ENCODE measurements at places on chromosomes 5 and 9. TPM values are rescaled to one million over a fixed set of nuclear protein-coding genes. Genes with fewer than 3 reads are reported as not detected.

Gene GCNT4
- 0.04 TPM for total RNA-seq

Gene NINJ1
- 24.2 TPM for total RNA-seq

Gene MAMDC2
- 9.0 TPM for total RNA-seq

DNA sequence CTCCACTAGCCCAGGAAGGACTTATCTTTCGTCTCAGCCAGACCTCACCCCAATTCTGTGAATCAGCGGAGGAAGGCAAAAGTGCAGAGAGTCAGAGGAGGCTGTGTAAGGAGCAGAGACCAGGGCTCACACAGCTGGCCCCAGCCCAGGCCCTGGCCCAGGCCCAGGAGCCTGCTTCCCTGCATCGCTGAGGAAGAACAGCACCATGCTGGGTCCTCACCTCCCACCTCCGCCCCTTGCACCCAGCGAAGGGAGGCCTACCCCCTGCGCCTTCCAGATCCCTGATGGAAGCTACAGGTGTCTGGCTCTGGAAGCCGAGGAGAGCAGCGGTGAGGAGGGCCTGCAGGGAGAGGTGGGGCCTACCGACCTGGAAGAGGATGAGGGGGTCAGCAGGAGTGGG lies 22.3 kb upstream of the SYNPO start:
- DNase-seq = no peak

DNA sequence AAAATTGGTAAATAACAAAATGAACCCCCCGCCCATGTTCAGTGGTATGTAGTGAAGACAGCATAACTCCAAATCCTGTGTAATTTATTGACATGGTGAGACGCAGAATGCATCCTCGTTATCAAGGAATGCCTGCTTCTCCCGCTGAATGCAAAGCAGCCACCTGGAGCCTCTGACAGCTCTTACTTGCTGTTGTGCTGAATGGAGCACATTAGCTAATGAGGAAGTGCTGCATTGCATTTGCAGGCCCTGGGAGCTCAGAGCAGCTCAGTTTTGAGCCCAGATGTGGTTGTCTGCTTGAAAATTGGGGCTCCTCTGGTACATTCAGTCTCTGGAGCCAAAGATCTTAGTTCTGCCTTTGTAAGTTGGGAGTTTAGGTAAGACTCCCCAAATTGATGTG lies 28.9 kb downstream of the PLAC8L1 start:
- no peak for DNase-seq

- DNase-seq = peak; percentile 45
These were observed 1485.7 kb upstream of the CDH9 start for GRCh38 chr5:28523888-28524635.

GRCh38 chr5:43233946-43234345 lies 41.9 kb downstream of the NIM1K start:
- DNase-seq = no peak

GRCh38 chr9:71368157-71368556 lies 246.7 kb upstream of the TRPM3 start:
- no peak for DNase-seq

DNA sequence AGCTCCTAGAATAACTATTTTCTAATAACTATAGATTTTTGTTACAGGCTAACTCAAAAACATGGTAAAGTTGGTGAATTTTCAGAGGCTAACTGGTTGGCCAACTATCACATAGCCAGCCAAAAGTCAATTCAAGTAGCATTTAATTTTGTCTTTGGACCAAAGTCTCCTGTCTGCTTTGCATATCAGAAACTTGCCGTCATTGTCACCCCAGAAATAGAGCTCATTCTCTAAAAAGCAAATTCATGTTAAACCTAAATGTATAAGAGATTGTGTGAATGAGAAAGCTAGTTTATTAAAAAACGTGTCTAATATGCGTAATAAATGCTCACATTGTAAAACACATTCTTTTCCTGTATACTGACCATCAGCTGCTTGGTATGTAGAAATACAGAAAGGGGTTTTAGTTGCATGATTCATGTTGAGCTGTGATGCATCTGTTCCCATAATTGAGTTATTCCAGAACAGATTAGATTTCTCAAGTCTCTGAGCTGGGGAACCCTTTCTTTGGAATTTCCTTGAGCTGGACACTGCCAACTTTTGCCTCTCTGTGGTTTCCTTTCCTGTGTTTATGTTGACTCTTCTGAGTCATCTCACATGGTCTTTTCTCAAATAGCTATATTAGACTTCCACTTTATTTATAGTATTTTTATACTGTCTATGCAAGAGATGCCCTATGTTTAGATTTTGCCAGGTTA lies 7.3 kb downstream of the SRFBP1 start:
- DNase-seq = peak; percentile 64

DNA sequence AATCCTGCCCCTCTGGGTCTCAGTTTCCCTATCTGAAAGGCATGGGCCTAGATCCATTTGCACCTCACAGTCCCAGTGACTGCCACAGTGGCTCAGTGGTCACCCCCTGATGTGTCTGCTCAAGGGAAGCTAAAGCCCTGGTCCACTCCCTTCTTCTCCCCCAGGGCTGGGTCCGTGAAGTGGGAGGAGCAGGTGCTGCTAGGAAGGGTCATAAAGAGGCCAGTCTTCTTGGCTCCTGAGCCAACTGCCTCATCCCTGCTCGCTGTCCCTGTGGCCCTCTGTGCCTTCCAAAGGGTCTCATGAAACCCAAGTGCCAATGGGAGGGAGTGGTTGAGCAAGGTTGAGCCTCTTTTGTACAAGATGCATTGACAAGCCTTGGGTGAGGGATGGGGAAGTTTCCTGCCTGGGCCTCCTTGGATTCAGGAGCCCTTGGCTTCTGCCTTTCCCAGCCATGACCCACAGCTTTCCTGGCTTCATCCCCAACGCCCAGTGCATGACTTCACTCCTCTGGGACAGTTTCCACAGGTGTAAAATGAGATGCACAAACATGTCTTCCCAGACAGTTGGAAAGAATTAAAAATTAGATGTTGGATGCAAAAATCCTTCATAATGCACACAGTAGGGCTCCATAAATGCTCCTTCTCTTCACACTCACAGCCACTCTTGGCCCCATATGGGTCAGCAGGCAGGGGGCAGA lies 1.6 kb upstream of the SLC6A7 start:
- no peak for DNase-seq

DNA sequence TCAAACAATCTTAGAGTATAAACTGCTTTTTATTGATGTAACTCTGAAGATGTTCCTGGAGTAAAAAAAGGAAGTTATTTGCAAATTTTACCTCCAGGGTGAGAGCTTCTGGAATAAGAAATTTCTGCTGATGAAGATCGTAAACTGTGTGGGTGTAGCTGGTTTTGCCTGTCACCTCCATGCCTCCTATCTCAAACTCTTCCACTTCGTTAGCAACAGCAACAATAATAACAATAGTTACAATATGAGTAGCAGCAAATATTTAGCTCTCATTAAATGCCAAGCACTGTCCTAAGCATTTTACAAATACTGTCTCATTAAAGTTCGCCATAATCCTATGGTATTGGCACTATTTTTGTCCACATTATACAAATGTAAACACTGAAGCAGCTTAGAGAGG lies 57.9 kb downstream of the GCNT1 start:
- no peak for DNase-seq

DNA sequence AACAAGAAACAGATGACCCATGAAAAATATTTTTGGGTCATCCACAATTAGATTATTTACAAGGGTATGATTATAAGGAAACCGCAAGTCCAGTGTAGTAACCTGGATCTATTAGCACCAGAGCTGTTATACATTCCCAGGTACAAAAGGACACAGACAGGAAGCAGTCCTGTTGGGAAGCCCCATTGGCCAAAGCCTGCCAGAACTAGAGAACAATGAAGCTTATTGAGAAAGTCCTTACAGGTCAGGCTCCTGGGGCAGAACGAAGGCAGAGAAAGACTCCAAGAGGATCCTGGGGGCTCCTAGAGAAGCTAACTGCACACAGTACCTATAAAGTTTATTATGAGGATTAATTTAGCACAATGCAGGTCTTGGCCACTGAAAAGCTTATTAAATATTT lies 169.9 kb downstream of the PARP8 start:
- no peak for DNase-seq

- peak; percentile 38 for DNase-seq
These were observed at the start of gene ADGRD2 for GRCh38 chr9:124450241-124450924. ADGRD2 (plus strand) TSS chr9:124450451; CDS start chr9:124451667, 1,216 bp downstream.

- DNase-seq = no peak
These were observed 8.5 kb upstream of the CTSL start for GRCh38 chr9:87717456-87717855.

- no peak for DNase-seq
These were observed 10.3 kb upstream of the CD180 start for GRCh38 chr5:67206929-67207328.

GRCh38 chr9:114212826-114213225 lies 57.5 kb downstream of the COL27A1 start:
- DNase-seq = no peak

DNA sequence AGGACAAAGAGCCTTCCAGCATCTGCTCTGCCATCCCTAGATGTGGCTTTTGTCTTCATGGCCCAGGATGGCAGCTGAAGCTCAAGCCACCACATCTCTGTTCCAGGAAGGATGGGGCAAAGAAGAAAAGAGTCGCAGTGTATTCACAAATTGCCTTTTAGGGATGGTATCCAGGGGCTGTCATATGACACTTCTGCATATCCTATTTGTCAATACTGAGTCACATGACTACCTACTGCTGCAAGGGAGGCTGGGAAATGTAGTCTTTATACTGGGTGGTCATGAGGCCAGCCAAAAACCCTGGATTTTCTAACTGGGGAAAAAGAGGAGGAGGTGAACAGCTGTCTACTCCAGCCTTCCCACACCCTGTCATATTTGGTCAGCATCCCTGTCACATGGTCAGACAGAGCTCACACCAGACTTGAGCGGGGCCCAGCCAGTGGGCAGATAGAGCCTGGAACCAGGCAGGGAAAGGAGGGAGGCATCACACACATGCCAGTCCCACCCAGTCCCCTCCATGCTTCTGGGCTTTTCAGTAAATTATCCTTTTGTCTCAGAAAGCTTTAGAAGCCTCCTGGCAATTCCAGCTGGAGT lies 52.0 kb downstream of the OLFM1 start:
- peak; percentile 42 for DNase-seq
